ENCODE measurements at places on chromosomes 7 and 10.
A peak's percentile ranks its signal among the peaks of the same experiment; 100 is the strongest.

DNA sequence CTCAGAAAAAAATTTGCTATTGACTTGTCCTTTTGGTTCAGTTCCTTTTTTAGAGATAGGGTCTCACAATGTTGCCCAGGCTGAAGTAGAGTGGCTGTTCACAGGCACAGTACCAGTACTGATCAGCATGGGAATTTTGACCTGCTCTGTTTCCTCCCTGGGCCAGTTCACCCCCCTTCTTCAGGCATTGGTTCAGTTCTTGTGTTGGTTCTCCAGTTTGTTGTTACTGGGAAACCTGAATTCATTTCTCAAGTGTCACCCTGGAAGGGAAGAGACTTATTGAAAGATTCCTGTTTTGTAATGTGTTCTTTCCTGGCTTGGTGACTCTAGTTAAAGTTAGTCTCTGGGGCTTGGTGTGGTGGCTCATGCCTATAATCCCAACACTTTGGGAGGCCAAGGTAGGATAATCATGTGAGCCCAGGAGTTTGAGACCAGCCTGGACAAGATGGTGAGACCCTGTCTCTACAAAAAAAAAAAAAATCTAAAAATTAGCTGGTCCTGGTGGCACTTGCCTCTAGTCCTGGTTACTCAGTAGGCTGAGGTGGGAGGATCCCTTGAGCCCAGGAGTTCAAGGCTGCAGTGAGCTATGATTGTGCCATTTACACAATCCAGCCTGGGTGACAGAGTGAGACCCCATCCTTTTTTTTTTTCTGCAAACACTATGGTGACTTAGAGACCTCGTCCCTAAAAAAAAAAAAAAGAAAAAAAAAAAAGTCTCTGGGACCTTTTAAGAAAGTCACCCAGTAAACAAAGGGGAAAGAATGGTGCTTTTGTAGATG, 52.7 kb downstream of the CNNM2 start:
- DNase-seq: no peak

GRCh38 chr10:83934641-83935338, 204.5 kb upstream of the GHITM start:
- DNase-seq: no peak

GRCh38 chr10:3805791-3806461, 20.9 kb upstream of the KLF6 start:
- no peak for DNase-seq

DNA sequence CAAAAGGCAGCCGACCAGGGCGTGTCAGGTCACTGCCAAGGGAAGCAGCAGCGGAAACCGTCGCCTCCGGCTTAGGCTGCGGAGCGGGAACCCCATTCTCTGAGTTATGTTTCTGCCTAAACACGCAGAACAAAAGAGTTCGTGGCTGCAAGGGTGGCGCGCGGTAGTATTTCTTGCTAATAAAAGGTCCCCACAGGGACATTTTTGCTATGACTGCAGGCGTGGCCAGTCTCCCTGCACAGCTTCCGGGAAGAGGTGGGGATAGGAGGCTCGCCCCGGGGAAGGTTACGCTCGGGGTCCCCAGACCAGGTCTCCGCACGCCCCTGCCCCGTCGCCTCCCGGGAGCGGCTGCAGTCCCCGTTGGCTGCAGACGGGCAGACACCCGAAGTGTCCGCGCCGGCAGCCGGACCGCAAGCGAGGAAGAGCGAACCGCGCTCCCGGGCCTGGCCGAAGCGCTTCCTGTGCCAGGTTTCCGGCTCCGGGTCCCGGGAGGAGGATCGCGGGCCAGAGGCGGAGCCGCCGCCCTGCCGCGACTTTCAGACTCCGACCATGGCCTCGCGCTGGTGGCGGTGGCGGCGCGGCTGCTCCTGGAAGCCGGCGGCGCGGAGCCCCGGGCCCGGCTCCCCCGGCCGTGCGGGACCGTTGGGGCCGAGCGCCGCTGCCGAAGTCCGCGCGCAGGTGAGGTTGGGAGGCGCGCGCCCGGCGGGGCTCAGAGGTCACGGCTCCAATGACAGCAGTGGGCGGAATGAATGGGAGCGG, at the start of gene PDSS1:
PDSS1 (plus strand) TSS at position 539 of the 759 bp plus-strand sequence; CDS start at position 550, 11 bp downstream.
- DNase-seq: peak; percentile 34

DNA sequence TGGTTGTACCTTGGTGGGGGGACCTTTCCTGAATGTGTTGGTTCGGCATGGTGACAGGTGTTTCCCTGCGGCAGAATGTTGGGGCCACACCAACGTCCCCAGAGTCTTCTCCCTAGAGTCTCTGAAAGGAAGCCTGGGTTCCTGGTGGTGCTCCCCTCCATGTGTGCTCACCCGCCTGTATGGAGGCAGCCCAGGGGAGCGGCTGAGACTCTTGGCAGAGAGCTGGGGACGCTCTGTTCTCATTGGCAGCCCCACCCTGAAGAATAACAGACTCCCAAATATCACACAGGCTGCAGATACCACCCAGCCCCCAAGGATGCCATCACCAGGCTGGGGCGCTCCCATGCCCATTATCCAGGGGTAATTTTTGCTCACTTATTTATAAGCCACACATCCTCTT, 34.8 kb downstream of the CHST12 start:
- no peak for DNase-seq

DNA sequence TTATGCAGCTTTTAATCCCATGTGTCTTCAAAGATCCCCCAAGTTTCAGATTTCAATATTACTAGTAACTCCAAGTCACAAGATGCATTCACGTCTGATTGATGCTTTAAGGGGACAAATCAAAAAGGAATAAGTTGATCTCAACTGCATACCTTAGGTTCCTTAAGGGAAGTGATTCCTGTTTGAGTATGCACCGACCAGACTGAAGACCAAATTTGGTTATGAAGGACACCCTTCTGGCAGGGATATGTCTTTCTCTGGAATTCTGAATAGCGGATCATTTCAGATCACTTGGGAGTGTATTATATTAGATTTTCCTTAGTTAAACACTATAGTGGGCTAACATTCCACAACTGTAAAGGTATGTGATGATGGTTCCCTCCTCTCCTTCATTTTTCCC, 4.3 kb downstream of the KIF5B start:
- no peak for DNase-seq

DNA sequence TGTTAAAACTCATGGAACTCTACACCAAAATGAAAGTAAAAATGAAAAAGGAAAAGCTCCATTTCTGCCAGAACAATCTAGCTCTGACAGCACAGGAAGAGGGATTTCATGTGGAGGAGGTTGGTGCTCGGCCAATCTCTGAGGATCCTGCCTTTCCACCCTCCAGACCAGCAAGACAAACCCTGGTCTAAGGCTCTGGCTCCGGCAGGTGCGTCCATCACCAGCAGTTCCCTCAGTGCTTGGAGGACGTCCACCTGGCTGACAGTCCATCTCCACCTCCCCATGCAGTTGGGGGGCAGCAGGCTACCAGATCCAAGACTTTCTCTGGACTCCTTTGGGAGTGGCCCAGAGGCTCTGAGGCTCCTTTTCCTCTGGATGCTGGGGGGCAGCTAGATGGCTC, 25.0 kb upstream of the LOXL4 start:
- DNase-seq: no peak

GRCh38 chr7:44063547-44063893, 1.8 kb downstream of the PGAM2 start:
- no peak for DNase-seq

DNA sequence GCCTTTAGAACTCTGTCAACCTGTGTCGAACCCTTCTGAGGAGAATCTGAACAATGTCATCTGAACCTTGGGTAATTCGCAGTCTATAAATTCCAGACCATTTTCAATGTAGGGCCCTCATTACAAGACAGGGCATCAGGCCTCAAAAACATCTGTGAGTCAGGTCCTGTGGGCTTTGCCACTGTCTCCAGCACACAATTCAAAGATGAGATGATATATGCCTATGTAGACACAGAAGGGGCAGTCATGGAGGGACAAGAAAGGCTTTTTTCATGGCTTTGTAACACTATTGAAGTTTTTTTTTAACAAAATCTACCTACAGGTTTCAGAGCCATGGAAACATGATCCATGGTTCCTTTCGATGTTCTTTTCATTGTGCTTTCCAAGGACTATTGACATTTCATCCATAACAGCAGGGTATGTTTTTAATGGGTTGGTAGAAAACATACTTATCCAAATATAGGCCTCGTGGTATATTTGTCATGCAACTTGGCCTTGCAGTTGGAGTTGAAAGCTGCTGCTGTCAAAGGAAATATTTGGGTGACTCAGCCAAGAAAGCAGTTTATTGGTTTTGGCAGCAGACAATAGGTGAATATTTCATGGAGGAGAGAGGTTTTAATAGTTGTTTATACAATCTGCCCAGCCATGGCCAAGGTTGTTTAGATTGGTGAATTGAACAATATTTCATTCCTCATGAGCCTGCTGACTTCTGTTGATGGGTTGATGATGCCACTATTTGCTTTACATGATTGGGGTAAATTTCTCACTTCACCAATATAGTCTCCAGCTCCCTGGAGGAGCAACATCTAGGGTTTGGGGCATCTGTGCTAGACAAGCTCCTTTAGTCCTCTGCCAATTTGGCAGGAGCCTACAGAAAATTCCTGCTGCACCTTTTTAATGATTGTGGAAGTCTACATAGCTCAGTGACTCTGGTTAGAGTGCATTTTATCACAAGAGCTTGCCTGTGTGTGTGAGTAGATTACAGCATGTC, 158.4 kb upstream of the TMEM72 start:
- DNase-seq: no peak

GRCh38 chr7:151830121-151830830, 46.6 kb downstream of the PRKAG2 start:
- no peak for DNase-seq

DNA sequence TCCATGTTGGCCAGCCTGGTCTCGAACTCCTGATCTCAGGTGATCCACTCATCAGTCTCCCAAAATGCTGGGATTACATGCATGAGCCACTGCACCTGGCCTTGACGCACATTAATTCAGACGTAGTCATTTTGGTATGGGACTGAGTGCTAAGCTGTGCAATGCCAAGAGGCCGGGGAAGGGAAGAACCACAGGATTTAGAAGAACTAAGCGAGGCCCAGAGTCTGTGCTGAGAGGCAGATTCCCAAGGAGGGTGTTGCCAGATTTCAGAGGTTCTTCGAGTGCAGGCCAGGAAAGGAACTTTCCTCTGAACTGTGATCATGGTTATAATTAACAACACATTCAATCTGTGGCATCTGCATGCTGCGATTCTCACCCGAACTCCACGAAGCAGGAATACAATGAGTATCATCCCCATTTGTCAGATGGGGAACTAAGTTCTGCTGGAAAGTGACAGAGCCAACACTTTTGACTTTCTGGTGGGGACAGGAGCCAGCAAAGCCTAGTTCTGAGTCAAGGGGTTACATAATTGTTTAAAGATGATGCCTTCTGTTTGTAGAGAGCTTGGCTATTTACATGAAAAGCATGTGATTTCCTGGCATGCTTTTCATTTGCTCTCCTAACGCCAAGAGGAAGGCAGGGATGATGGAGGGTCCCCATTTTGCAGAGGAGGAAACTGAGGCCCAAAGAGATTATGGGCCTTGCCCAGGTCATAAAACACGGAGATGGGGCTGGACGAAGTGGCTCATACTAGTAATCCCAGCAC, 6.2 kb upstream of the ZAN start:
- no peak for DNase-seq

- DNase-seq: no peak
Observed at GRCh38 chr10:60372436-60372835, 17.2 kb downstream of the ANK3 start.

DNA sequence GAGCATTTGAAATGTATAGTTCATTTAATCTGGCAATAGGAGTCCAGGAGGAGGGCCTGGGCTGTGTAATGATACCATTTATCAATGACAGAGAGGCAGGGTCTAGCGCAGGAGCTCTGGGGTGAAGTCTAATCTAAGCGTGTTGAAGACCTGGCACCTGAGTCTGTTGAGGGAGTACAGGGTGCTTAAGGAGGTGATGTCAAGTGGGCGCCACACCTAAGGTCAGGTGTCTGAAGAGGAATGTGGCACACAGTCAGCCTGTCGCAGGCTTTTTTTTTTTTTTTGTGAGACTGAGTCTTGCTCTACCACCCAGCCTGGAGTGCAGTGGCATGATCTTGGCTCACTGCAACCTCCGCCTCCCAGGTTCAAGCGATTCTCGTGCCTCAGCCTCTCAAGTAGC, 2.3 kb downstream of the LLCFC1 start:
- no peak for DNase-seq

GRCh38 chr7:128497405-128497804, 20.9 kb downstream of the METTL2B start:
- no peak for DNase-seq

DNA sequence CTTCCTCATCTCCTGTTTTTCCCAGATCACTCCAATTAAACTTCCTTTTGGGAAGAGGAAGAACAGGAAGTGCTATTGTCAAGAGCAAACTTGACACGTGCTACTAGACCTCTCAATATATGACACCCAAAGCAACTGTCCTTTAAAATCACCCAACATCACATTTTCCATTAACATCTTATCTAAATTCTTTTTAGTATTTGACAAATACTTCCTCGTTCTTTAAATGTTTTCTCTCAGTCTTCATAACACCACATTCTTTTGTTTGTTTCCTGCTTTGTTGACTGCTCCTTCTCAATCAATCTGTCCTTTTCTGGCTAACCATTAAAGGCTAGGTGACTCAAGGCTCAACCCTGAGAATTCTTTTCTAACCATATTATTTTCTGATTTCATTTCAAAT, 7.1 kb upstream of the TFPI2 start:
- no peak for DNase-seq

DNA sequence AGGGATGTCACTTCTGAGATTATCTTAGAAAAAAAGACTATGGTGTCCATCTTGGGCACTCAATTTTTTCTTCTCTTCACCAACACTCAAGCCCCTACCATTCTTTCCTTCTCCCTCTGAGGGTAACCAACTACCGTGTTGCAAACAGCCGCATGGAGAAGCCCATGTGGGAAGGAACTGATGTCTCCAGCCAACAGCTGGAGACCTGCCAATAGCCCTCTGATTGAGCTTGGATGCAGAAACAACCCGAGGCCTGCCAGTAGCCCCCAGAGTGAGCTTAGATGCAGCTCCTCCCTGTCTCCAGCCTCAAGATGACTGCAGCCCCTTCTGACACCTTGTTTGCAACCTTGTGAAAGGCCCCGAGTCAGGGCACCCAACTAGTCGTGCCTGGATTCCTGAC, 36.4 kb upstream of the CHCHD3 start:
- no peak for DNase-seq

DNA sequence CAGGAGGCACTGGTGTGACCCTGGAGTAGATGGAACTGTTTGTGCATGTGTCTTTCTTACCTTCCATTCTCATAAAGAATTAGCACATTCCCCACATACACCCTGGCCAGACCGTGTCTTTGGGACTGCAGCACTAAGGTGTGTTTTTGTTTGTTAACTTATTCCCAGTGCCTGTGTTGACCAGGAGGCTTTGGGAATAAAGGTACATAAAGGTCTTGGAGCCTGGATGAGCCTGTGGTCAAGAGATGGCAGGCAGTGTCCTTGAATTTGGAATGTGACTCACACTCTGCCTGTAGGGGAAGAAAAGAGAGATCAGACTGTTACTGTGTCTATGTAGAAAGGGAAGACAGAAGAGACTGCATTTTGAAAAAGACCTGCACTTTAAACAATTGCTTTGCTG, 137.6 kb downstream of the LYZL1 start:
- no peak for DNase-seq
